Stimulated activated CD4-positive, alpha-beta T cell treated with anti-CD3 and anti-CD28 coated beads, Interleukin-2, amount 100 ng/mL, for 24 hours (primary cell): ENCODE measurements at places on chromosomes 16 and 17.
A peak's percentile ranks its signal among the peaks of the same experiment; 100 is the strongest.

DNA sequence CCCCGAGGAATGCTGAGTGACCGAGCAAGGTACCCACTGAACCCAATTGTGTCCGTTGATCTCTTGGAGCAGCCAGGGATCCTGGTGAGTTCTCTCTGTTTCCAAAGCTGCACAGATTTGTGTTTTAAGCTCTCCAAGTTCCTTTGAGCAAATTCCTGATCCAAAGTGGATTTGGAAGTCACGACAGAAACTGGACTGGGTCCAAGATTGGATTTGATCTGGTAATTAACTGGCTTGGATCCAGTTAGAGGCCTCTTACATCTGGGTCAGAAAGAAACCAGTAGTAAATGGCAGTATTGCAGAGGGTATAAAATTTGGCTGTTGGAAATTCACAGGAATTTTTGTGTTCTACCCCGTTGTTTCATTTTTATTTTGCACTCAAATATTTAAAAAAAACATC lies 119.5 kb downstream of the PMP22 start:
- DNase-seq = no peak

- DNase-seq = peak; percentile 68
Measured at GRCh38 chr17:27756467-27757371, 43.6 kb downstream of the NOS2 start.

DNA sequence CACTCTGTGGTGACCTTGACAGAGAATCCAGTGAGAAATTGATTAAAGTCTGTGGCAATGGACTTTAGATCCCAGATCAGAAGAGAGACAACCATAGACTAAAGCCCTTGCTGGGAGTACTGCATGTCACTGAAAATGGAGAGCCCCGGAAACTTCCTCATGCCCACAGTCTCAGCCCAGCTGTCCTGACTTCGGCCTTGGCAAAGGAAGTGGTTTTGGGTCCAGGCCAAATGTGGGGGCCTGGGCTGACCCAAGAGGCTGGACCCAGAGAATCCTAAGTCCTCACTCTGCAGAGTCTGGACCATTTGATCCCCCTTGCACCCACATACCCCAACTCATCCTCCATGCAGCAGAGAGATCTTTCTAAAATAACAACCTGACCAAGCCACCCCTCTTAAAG lies 4.7 kb upstream of the BEAN1 start:
- no peak for DNase-seq

GRCh38 chr17:62064791-62065563 lies at the start of gene MED13:
MED13 (minus strand) TSS chr17:62065278; CDS start chr17:62065205, 73 bp downstream.
- DNase-seq = peak; percentile 64

GRCh38 chr17:79136596-79136995 lies 62.0 kb downstream of the ENGASE start:
- DNase-seq = no peak

DNA sequence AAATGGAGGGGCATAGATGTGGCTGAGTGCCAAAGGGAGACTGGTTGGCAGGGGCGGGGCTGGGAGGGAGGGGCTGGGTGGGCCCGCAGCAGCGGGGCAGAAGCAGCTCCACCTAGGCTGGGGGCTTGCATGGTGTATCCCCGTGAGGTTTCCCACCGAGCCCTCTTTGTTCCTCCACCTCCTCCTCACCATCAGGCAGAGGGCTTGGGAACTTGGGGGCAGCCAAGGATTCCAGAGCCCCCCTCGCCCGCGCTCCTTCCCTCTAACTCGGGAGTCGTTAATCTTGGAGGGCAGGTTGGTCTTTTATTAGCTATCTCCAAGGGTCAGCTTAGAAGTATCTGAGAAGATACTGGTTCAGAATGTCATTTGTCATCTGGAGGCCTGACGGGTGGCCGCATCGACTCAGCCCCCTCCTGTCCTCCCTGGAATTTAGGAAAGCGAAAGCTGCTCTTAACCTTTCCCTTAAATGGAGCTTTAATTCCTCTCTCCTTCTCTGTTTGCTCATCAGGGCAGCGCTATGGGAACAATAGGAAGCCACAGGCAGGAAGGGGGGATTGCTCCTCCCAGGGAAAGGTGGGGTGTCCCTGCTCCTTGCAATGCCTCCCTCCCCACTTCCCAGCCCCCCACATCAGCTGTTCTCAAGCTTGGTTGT lies 274.3 kb upstream of the XYLT1 start:
- no peak for DNase-seq

- peak; percentile 52 for DNase-seq
Measured at GRCh38 chr17:75153780-75154194, 525 bp downstream of the JPT1 start.

DNA sequence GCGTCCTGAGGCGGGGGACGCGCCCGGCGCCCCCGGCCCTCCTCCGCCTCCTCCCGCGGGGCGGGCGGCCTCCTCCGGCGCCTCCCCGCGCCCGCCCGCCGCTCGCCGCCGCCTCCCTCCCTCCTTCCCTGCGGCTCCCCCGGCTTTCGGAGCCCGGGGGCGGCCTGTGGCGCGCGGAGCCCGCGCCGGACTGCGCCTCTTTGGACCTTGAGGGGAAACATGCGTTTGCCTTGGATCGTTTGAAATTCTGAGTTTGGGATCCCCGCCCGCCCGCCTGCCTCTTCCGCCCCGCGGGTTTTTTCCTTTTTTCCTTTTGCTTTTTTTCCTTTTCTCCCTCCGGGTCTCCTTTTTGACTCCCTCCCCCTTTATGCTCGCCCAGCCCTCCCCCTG lies 390 bp downstream of the ZNRF1 start:
- peak; percentile 28 for DNase-seq

DNA sequence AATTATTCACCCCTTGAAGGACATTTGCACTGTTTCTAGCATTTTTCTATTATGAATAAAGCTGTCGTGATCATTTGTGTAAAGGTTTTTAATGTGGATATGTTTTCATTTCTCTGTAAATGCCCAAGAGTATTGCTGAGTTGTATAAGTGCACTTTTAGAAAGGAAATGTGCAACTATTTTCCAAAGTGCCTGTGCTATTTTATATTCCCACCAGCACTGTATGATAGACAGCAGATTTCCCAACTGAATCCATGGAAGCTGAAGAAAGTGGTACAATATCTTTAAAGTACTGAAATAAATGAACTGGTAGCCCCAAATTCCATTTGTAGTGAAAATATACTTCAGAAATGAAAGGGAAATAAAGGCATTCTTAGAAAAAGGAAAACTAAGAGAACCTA lies 238.4 kb downstream of the BCAS3 start:
- DNase-seq = no peak

- no peak for DNase-seq
Measured at GRCh38 chr17:18028114-18028951, 10.6 kb downstream of the ATPAF2 start.

GRCh38 chr16:27722892-27723450 lies 173.0 kb downstream of the KATNIP start:
- DNase-seq = no peak

- DNase-seq = no peak
Measured at GRCh38 chr16:73043828-73044467, 4.0 kb downstream of the ZFHX3 start.

- no peak for DNase-seq
Measured at GRCh38 chr17:61205931-61206330, 193.7 kb upstream of the TBX2 start.

- peak; percentile 37 for DNase-seq
Measured at GRCh38 chr17:75152922-75153779, 1.2 kb downstream of the JPT1 start.

DNA sequence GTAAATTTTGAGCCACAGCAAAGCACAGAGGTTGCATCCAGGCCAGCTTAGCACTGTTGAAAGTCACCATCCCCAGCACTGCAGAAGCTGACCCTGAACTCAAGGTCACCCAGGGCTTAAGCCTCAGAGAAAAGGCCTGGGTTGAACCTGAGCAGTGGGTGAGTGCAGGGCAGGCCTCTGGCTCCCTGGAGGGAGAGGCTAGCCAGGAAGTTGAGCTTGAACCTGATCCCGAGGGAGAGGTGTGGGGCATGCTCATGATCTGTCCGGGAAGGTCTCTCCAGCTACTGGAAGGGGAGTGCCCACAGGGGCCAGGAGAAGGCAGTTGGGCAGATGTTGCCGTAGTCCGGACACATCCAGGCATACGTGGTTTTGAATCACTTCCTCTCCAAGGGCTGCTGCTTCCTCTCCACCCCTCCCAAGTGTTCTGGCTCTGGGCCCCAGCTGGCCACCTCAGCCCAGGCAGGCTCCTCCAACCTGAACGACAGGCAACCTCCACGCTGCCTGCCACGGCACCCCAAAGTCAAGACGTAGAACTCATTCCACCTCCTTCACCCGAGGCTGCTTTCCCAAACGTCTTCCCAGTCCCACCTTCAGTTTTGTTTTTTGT lies 18.4 kb downstream of the CARHSP1 start:
- DNase-seq = no peak

- no peak for DNase-seq
Measured at GRCh38 chr16:35409503-35409902, 1950.1 kb downstream of the TP53TG3F start.

GRCh38 chr16:12462426-12463280 lies 341.0 kb downstream of the CPPED1 start:
- no peak for DNase-seq

- no peak for DNase-seq
Measured at GRCh38 chr17:77105706-77106105, 35.1 kb upstream of the SEC14L1 start.

- no peak for DNase-seq
Measured at GRCh38 chr16:76837872-76838271, 353.1 kb upstream of the MON1B start.

- DNase-seq = peak; percentile 17
Measured at GRCh38 chr17:4833941-4834680, 971 bp downstream of the MINK1 start.

GRCh38 chr16:66585481-66586239 lies 6.4 kb downstream of the CMTM2 start:
- no peak for DNase-seq
